Suppressor macrophage treated with lipopolysaccharide for 1 hour (primary cell): ENCODE measurements at places on chromosomes 16 and 17.
A peak's percentile ranks its signal among the peaks of the same experiment; 100 is the strongest.

- no peak for DNase-seq
Observed at GRCh38 chr16:82160226-82160625, 9.8 kb downstream of the MPHOSPH6 start.

DNA sequence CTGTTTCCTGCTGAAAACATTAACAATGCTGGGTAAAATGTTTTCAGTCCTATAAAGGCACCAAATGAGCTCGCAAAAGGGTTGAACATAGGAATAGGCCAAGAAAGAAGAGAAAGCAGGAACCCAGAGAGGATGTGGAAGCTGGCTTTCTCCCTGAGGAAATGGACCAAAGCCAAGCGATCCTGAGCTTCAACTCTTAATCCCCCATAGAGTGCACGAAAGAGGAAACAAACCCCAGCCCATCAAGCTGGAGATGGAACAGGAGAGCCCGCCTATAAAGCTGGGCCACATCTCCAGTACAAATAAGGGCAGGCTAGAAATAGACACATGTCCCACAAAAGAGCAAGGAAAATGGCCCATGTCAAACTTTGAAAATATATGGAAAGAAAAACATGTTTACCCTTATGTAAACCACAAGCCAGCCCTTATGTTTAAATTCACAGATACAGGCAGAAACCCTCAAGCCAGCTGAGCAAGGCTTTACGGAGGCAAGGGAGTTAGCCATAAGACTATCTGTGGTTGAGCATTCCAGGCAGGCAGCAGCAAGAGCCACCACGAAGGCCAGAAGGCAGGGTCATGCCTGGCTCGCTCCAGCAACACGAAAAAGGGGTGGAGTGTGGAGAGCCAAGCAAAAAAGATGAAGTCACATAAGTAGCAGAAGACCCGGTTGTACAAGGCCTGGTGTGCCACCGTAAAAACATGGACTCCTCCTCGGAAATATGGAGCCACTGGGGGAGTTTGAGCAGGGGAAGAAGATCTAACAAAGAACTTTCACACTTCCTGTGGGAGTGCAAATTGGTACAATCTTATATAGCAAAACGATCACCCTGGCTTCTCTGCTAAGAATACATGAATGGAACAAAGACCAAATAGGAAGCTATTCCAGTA lies 27.8 kb downstream of the COPRS start:
- no peak for DNase-seq

GRCh38 chr16:9521749-9522370 lies 430.4 kb downstream of the HAPSTR1 start:
- DNase-seq, result no peak

DNA sequence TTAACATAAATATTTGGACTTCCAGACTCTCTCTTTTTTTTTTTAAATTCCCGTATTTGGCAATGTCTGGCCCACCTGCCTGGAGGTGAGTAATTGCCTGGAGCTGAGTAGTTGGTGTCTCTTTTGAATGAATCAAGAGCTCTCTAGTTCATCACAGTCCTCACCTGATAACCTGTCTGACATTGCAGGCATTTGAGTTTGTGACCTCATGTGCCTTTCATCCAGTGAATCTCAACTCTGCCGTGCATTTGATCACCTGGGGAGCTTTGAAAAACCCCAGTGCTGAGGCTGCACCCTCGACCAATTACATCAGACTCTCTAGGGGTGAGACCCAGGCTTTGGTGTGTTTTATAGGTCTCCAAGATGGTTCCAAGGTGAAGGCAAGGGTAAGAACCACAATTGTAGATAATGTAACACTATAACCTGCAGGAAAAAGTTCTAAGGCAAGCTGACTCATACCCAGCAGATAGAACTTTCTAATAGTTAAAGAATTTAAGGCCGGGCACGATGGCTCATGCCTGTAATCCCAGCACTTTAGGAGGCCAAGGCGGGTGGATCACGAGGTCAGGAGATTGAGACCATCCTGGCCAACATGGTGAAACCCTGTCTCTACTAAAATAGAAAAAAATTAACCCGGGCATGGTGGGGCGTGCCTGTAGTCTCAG lies 24.5 kb upstream of the HS3ST2 start:
- no peak for DNase-seq

DNA sequence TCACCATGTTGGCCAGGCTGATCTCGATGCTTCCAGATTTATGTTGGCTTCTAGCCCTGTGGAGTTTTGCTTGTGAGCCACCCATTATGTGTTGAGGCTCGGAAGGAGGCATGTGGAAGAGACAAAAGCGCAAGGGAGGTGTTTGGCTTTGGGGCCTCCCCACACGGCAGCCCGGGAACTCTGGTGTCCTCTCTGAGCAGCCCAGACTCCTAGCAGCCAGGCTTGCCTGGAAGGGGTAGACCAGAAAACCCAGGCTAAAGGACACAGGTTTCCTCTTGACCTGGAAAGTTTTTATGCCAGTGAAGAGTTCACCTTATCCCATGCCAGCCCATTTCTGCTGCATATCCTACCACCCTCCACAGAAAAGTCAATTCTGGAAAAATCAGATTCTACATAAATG lies 21.0 kb downstream of the SDR42E2 start:
- DNase-seq, result no peak

DNA sequence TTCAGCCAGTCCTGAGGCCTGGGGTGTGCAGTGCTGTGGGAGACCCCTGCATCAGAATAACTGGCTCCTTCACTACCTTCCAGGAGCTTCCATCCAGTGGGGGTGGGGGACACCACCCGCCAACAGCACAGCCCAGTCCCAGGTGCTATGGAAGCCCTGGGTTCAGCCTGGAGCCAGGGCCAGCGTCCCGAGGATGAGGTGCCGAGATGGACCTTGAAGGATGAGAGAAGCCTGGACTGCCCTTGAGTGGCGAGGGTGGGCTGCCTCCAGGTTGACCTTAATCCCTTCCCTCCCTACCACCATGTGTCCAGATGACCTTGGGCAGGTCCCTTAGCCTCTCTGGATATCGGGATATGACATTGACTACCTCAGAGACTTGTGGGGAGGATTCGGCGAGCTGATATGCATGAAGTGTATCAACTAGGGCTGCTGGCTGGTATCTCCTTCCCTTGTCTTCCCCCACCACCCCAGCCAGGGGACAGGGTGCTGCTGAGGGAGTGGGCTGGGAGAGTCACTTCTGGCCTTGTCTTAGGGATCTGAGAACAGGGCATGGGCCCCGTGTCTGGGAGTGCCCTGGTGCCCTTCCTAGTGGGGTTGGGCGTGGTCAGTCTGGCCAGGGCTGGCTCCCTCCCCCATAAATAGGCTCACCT lies 14.2 kb upstream of the LASP1NB start:
- no peak for DNase-seq

GRCh38 chr17:17313350-17313991 lies 10.3 kb downstream of the NT5M start:
- DNase-seq, result peak; percentile 63

GRCh38 chr16:64864232-64864809 lies 257.5 kb downstream of the CDH11 start:
- DNase-seq, result no peak

DNA sequence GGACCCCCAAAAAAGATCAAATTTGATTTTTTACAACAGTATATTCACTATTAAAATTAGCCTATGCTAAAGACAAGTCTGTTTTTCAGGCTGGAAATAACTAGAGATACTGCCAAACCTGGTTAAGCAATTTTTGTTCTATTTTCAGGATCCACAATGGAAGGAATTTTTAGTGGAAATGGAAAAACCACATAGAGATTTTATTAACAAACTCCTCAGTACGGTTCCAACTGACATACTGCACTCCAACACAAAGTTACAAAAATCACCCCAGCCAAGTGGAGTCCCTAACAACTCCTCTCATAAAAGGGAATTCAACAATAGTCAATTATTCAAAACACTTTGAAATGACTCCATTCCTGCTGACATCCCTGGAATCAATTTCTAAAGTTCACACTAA lies 101.6 kb upstream of the TOB1 start:
- DNase-seq, result no peak

DNA sequence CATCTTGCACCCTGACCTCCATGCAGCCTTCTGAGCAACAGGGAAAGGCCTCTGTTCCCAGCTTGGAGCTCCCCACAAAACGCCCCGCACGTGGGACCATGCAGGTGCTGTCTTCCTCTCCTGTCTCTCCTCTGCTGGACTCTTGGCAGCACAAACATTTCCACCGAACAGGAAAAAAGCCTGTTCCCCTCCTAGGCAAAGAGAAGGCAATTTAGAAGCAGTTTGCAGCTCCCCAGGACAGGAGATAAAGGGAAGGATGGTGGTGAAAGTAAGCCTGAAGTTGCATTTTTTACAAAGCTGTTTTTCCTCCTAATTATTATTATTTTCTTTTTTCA lies 7.7 kb upstream of the CIBAR2 start:
- DNase-seq, result no peak

DNA sequence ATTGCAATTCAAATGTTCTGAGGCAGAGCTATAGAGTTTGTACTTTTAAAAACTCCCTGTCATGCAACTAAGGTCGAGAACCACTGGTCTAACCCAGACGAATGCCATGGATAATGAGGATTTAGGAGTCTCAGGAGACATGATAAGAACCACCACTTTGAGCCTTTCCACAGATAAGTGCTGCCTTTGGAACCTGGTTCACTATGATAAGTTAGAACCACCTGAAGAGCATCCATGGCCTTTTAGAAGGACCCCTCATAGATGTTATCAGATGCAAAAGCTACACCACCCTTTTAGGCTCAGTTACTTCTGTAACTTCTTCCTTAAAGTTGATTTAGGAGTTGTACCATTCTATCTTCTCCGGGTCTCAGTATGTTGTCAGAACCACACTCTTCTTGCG lies 350.6 kb upstream of the CCL2 start:
- DNase-seq, result no peak

GRCh38 chr17:30556374-30557332 lies 79.4 kb downstream of the GOSR1 start:
- no peak for DNase-seq

GRCh38 chr16:4537376-4538343 lies 913 bp downstream of the CDIP1 start:
- peak; percentile 27 for DNase-seq

DNA sequence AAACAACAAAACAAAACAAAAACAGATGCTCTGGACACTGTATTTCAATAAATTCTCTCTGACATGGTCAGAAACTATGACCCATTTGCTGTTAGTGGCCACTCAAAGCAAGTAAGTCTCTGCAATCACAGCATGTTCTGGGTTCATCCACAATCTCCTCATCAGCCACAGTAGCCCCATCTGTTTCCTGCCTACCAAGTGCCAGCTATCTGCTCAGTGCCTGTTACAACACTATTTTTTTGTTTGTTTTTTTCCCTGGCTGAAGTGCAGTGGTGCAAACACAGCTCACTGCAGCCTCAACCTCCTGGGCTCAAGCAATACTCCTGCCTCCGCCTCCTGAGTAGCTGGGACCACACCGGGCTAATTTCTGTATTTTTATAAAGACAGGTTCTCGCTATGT lies 137.9 kb downstream of the SOX9 start:
- DNase-seq, result no peak

DNA sequence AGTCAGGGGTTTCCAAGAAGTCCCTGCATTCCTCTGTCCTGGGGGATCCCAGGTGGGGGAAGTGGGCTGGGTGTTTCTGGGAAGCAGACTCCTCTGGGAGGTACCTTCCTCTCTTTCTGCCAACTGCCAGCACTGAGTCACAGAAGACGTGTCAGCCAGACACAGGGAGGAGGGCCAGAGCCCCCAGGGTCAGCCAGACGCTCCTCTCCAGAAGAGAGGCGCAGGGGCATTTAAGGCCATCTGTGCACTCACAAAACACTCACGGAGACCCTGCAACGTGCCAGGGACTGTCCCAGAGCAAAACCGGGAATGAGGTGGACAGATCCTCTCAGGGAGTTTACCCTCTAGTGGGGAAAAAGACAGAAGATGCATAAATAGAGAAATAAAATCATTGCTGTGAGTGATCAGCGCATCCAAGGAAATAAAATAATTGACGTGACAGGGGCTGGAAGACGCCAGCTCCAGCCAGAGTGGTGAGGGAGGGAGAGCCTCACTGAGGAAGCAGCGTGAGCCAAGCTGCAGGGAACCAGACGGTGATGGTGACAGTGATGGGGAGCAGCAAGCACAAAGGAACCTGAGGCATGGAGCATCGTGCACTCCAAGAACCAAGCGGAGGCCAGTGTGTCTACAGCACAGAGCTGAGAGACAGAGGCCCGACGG lies 105.4 kb downstream of the ZNF423 start:
- no peak for DNase-seq

DNA sequence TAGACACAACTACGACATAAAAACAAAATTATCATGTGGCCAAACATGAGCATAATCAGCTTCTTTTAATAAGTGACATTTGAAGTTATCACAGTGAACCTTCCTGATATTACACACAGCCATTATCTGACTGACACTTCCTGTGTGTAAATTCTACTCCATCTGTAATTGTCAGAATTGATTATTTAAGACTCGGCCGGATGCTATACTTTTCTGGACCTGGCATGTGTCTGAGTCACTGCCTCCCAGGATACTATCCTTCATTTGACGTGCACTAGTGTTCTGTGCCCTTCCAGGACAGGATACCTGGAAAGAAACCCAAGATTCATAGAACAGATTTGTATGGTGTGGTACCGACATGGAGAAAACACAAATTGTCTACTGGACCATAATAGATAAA lies 242.0 kb downstream of the HS3ST3A1 start:
- DNase-seq, result no peak

- DNase-seq, result no peak
Observed at GRCh38 chr16:396199-396598, 800 bp upstream of the NME4 start.

DNA sequence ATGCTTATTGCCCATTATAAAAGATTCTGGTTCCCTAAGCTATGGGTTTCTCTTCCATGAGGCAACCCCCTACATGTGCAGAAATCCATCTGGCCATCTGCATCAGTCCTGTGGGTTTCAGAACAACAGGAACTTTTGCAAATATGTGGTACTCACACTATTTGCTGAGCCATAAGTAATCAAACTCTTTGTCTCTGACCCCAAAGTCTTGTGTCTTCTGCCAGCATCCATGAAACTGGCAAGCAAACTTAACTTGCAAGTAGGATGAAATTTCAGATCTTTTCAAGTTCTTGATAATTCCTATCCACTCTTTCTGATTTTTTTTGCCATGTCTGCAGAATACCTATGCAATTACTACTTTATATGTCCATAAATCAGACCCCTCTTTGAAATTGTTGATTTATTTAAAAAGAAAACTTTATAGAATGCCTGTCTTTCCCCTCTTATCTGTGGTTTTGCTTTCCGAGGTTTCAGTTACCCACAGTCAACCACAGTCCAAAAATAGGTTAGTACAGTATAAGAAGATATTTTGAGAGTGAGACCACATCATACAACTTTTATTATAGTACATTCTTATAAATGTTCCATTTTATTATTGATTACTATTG lies 158.4 kb upstream of the IRX3 start:
- DNase-seq, result no peak

- peak; percentile 91 for DNase-seq
Observed at GRCh38 chr16:19094542-19095365, 19.0 kb upstream of the ITPRIPL2 start.

DNA sequence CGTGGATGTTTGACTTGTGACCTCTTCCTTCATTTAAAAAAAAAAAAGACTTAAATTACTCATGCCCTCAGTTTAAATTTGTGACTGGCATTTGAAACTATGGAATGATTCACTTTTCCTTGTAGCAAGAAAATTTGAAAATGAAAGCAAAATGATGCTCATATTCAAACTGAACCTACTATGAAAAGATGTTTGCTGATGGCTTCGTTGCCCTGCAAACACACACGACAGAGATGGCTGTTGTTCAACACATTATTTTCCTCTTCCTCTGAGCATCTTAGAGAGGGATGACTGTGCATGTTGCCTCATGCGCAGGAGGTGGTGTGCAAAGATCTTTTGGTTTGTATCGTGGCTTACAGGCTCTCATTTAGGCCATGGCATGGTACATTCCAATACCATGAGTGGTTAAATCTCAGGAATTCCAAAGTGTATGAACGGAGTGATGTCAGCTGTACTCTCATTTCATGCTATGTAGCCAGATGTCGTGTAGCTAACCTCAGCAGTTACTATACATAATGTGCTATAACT lies 164.5 kb downstream of the PRKCA start:
- DNase-seq, result peak; percentile 57
